Activated gamma-delta T cell treated with anti-CD3 and anti-CD28 coated beads, Interleukin-2, amount 50 U/mL, for 16 hours (primary cell): ENCODE measurements at places on chromosomes 7 and 10.

DNA sequence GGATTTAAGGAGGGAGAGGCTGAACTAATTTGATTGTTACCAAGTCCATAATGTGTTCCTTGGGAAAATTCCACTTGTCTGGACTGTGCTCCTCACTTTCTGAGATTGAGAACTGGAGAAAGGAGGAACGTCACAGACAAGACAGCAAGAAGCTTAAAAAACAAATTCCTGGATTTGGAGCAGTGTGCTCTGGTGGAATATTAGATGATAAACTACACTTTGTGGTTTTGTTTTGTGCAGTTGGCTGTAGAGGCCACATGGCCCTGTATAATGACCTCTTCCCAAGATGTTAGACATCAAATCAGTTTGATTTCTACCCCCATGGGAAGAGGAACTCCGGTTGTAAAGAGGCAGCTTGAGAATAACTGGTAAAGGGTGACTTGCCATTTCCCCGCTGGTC, 421.3 kb upstream of the GALNT17 start:
- DNase-seq = no peak

GRCh38 chr10:107409522-107409921, 245.0 kb upstream of the SORCS1 start:
- DNase-seq = no peak

GRCh38 chr7:157507987-157508386, 171.2 kb downstream of the DNAJB6 start:
- no peak for DNase-seq

GRCh38 chr7:101818287-101819071, 1.1 kb downstream of the CUX1 start:
- DNase-seq = no peak

DNA sequence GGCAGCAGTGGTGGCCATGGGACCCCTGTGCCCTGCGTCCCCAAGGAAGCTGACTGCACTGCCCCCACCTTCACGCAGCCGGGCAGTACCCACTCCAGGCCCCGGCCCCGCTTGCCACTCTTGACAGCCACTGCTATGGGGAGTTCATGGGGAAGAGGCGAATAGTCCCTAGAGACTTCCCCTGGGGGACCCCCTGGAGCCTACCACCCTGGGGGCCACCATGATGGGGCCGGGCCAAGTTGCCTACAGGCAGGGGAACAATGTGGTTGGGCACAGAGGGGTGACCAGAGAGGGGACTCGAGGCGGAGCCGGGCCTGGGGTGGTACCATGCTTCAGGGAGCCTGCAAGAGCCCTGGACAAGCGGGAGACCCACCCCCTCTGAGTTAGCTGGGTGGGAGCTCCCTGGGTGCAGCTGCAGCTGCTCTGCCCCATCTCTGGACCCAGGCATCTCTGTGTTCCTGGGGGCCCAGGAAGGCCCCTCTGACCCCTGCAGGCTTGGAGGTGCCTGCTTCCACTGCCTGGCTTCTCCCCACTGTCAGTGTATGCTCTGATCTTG, 567.6 kb downstream of the GRM8 start:
- no peak for DNase-seq

- no peak for DNase-seq
These were observed 1164.7 kb upstream of the AUTS2 start for GRCh38 chr7:68433462-68434070.

DNA sequence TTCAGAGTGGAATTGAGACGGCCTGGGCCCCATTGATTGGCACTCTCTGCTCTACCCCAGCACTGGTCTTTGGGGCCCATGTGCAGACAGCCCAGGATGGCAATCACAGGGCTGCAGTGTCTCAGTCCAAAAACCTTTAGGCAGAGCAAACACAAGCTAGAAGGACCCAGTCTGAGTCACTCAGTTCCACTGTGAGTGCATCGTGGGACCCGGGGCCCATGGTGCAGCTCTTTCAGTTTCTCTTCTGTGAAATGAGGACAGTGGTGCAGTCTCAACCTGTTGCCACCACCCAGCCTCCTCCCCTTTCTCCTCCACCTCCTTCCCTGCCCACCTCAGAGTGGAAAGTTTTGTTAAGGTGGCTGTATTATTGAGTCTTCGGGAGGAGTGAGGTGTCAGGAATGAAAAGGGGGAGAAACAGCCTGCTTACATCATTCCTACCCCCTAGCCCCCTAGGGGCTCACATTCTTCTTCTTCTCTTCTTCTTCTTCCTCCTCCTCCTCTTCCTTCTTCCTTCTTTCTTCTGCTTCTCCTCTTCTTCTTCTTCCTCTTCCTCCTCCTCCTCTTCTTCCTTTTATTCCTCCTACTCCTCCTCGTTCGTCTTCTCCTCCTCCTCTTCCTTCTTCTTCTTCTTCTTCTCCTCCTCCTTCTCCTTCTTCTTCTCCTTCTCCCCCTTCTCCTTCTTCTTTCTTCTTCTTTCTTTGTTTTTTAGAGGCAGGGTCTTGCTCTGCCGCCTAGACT, 19.5 kb upstream of the CARD11 start:
- DNase-seq = peak; percentile 69

DNA sequence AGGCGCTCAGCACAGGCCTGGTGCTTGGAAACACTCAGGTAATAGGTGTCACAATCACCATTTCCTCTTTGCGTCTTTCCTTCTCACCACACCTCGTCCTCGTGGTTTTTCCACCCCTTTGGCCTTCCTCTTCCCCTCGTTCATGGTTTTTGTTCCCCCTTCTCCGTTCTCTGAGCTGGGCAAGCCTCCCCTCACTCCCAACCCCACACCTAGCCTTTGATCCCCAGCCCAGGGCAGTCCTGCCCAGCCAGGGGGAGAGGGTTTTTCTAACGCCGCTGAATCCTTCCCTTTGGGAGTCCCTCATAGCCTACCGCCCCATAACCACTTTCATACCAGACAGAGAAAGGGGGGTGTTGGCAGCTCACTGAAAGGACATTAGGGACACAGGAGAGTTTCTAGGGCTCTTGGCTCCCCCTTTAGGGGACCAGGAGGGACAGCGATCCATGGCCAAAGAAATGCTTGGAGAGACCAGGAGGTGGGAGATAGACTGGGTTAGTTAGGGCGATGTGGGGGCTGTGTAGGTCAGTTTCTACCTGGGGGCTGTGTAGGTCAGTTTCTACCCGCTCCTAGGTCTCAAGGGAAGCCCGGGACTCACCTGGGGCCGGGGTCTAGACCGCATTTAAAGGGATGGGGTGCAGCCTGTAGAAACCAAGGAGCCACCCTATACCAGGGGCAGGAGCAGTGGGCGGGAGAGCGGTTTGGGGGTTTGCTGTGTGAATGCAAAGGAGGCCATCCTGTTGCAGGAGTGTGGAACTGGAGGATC, 1.4 kb downstream of the EPHB4 start:
- no peak for DNase-seq

DNA sequence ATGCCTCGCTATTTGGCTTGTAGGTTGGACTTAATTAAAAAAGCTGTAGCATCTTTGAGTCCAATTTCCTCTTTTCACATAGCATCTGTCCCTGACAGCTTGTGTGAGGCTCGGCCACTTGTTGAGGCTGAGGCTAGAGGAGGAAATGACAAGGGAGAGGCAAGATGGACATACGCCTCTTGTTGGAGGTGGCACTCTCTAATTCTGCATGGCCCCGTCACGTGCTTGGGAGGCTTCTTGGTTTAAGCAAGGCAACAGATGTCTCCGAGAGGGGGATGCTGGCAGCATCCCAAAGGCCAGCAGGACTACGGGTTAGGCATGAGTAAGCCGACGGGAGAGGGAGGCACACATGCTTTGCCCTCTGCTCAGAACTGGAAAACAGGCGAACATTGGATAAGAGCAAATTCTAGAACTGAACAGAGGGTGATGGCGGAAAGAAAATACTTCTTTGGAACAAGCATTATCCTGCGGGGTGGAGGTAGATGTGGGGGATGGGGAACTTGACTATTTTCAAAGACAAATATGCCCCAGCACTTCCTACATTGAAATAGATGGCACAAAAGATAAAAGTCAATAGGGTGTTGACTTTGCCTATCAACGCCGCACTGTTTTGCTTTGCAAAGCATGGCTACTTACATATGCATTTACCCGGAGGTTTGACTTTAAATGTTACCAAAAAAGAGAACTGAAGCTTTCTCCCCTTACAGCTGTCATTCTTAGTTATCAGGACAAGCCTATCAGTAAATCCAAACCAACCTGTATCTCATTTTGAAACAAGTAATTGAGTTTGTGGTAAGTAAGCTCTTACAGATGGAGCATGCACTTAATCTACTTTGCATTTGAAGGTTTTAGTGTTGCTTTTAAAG, 94.8 kb downstream of the CHN2 start:
- DNase-seq = no peak

- peak; percentile 42 for DNase-seq
These were observed 918 bp upstream of the RPEL1 start for GRCh38 chr10:103244666-103245271.

DNA sequence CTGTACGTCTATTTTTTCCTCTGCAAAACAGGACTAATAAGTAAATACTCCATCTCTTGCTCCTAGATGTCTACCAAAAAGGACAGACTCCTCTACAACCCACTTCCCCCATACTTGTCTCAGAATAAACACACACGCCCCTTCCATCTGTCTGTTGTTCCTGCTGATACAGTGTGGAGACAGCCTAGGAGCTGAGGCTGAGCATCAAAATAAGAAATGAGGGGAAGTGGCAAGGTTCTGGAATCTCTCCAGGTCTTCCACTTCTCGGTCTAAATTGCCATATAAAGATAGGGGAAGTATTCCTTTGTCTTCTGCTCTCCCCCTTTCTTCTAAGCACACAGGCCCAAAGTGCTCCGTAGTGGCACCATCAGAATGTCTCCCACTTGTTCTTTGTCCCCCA, 30.8 kb upstream of the VSIR start:
- no peak for DNase-seq

GRCh38 chr7:151808400-151809145, 68.3 kb downstream of the PRKAG2 start:
- no peak for DNase-seq

- DNase-seq = no peak
These were observed 132.7 kb downstream of the DNAJC1 start for GRCh38 chr10:21870849-21871248.
